Caco-2 (cell line): ENCODE measurements at places on chromosomes 4 and X. TPM values are rescaled to one million over a fixed set of nuclear protein-coding genes. Genes with fewer than 3 reads are reported as not detected.

DNA sequence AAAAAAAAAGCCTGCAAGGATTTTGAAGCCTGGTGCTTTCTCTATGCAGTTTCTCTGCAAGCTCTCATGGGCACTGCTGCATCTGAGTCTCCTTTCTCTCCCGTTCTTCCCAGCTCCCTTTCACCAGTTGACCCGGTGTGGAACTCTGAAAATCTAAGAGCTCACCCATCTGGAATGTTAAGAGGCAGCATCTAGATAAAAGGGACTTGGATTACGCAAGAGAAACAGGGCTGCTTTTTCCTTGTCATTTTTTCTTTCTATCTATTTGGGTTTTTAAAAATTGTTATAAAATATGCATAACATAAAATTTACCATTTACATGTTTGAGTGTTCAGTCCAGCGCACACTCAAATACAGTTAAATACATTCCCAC is 95.2 kb upstream of the RPS6KA3 start:
- DNase-seq, result peak; percentile 55

- DNase-seq, result no peak
Observed at GRCh38 chr4:78654807-78655206, 103.2 kb downstream of the ANXA3 start.

DNA sequence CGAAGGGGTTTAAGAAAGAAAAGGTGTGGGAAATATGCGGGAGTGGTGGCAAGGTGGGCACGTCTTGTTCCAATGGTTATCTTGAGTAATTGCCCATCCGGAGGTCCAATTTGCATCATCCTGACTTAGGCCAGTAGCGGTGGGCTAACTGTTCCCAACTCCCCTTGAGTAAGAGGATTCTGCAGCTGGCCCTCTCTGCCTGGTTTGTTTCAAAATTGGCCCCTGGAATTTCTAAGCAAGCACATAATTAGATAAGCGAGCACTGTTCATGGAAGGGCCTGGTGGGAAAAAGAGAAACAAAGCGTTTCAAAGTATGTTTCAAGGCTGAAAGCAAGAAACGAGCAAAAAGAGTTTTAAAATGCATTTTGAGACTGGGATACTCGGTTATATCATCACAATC is 198.2 kb downstream of the CEP135 start:
- DNase-seq, result no peak

DNA sequence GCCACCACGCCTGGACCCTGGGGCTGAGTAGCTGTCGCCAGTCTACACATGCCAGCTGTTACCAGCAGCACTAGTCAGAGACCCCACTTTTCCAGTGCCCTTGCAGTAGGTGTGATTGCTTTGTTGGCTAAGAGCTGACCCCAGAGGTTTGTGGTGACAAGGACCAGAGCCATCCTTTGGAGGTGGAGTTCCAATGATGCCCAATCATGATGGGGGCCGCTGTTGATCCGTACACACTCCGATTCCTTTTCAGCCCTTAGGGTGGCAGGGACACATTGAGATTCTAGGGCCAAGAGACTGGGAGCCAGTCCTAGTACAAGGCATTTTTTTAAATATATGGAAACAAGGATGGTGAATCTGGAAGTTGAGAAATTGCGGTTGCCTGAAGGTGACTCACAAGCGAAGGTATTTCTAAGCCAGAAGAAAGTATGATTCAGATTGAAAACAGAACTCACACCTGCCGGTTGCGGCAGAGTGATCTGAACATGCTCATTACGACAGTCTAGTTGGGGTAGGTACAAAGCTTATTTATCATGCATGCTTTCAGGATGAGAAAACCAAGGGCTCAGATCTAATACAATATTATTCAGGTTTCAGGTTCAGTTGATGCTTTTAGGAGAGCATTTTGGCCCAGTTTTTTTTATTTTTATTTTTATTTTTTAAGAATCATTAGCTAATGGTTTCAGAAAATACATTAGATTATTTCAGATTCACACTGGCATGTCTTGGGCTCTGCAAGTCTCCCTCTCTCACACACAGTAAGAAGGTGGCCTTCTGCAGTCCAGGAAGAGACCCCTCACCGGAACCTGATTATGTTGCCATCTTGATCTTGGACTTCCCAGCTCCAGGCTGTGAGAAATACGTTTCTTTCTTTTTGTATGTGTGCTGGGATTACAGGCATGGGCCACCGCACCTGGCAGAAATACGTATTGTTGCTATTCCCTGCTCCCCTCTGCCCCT is 43.4 kb downstream of the SHROOM2 start:
- no peak for DNase-seq

GRCh38 chr4:186810613-186811150 is 87.0 kb upstream of the FAT1 start:
- DNase-seq, result no peak

- no peak for DNase-seq
Observed at GRCh38 chrX:155314260-155314659, 20.2 kb downstream of the CLIC2 start.

DNA sequence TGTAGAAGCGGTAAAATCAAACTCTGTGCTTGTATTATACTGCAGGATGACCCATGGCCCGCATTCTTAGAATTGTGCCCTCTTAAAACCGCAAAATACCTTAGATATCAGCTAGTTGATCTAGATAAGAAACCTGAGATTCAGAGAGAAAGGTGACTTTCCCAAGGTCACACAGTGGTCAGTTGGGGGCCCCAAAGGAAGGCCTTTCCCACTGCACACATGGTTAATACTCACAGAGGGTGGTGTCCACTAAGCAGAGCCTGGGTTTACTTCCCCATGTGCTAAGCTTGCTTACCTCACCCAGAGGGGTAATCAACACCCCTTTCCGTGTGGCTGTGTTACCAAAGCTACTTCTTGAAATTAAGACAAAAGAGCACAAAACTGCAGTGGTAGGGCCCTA is 66.3 kb downstream of the RBM47 start:
- peak; percentile 60 for DNase-seq

DNA sequence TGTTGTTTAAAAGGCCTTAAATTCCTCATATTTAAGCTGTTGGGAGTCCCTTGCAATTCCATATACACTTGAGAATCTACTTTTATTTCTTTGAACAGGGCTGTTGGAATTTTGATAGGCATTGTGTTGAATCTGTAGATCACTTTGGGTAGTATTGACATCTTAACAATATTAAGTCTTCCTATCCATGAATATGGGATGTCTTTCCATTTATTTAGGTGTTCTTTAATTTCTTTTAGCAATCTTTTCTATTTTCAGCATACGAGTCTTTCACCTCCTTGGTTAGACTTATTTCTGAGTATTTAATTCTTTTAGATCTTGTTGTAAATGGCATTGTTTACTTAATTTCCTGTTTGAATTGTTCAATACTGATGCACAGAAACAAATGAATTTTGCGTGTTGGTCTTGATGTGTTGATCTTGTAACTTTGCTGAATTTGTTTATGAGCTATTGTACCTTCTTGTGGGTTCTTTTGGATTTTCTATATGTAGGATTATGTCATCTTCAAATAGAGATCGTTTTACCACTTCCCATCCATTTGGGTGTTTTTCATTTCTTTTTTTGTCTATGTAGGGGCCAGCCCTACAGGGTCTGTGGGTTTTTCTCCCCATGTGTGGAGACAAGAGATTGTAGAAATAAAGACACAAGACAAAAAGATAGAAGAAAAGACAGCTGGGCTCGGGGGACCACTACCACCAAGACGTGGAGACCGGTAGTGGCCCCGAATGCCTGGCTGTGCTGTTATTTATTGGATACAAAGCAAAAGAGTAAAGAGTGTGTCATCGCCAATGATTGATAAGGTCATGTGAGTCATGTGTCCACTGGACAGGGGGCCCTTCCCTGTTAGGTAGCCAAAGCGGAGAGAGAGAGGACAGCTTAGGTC is 18.2 kb upstream of the CTBP1 start:
- no peak for DNase-seq

GRCh38 chr4:162921178-162921785 is 245.4 kb downstream of the NAF1 start:
- peak; percentile 2 for DNase-seq

DNA sequence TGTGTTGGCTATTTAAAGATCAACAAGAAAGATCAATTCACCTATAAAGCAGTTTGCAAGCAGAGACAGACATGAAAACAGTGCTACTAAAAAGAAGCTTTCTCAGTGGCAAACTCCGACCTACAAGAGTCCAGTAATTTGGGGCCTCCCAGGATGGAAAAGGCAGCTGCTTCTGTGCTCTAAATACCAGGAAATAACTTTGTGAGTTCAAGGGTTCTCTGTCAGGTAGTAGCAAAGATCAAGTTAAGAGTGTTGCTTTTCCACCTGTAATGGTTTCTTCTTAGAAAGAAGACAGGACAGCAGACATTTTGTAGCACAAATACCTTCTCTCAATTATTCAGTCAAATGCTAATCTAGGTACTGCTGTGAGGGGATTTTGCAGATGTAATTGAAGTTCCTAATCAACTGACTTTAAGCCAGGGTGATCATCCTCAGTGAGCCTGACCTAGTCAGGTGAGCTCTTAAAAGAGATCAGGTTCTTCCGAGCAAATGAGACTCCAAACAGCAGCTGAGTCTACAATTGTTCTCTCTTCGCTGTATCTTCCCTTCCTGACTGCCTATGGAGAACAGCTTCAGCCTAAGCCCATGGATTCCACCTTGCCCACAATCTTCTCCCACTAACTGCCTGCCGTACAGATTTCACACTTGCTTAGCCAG is 13.5 kb downstream of the ANKRD17 start:
- no peak for DNase-seq

DNA sequence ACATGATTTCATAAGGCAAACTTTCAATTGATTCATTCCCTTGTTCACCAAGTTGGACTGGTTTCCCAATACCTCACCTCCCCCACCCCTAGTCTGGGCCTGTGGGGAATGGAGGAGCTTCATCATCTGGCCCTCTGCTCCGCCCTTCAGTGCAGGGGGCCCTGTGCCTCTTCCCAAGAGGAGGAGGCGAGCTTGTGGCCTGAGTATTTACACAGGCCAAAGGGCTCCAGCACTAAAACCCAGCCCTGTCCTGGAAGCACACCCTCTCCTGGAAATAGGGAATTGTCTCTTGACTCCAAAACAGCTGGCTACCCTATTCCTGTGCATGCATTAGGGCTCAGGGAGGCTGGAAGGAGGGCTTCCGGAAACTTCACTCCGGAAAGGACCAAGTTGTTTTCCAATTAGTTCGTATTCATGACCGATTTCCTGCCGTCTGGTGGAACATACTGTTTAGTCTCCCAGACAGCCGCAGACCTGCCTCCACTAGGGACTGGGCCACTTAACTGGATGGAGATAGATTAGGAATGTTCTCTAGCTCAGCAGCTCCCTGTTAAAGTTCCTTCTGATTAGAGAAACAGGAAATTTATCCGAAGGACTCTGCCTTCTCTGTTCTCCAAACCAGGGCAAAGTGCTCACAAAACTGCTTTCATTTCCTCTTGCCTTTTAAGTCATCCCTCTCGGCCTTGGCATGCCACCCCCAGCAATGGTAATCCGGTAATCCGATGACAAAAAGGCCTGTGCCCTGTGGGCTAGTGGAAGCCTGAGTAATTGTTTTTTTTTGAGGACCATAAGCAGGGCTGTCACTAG is 5.8 kb downstream of the SRPX2 start:
- DNase-seq, result peak; percentile 92

- DNase-seq, result no peak
Observed at GRCh38 chrX:139020801-139021200, 309.3 kb upstream of the FGF13 start.

DNA sequence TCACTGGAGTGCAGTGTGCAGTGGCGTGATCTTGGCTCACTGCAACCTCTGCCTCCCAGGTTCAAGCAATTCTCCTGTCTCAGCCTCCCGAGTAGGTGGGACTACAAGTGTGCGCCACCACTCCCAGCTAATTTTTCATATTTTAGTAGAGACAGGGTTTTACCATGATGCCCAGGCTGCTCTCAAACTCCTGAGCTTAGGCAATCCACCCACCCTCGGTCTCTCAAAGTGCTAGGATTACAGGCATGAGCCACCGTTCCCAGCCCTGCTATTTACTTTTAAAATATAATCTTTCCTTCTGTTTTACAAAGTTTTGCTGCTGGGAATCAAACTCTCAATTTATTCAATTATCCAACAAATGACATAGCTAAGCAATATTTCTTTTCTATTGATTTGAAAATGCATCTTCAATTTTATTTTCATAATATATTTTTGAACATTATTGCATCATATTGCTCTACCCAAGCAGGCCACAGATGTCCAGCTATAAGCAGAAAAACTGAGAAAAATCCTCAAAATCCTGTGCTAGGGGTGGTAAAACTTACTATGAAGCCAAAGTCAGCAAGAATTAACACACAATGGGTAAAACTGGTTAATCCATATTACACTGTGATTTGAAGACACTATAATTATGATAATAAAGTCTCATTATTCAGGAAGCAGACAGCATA is 5.2 kb downstream of the TIFA start:
- no peak for DNase-seq

- DNase-seq, result no peak
Observed at GRCh38 chr4:79662651-79663050, 254.6 kb upstream of the GK2 start.

- peak; percentile 52 for DNase-seq
Observed at GRCh38 chrX:71652405-71652804, 14.9 kb upstream of the LOC101059915 start.

DNA sequence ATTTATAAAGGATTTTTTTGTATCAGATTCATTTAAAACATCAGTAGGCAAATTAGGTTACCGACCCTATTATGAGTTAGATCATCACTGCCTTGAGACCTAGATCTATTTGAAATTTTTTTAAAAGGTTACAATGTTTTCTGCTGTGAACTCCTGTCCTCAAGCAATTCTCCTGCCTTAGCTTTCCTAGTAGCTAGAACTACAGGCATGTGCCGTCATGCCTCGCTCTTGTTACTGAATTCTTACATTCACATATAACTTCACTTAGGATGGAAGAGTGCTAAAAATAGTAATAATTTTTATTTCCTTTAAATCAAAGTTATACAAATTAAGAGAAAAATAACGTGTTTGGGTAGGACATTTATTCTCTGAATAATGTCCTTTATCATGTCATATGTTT is 75.5 kb upstream of the MAOA start:
- DNase-seq, result no peak

DNA sequence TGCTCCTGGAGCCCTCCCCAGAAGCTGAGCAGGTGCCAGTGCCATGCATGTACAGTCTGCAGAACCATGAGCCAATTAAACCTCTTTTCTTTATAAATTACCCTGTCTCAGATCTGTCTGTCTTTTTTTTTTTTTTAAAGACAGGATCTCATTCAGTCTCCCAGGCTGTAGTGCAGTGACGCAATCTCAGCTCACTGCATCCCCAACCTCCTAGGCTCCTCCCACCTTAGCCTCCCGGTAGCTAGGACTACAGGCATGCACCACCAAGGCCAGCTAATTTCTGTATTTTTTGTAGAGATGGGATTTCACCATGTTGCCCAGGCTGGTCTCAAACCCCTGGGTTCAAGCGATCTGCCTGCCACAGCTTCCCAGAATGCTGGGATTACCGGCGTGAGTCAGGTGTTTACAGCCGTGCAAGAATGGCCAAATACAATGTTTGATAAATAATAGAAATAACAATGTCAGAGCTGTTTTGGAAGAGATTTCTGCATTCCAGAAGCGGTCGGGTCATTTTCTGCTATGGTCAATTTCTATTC is 68.8 kb downstream of the SLC2A9 start:
- DNase-seq, result no peak

Gene IL9R
- 0.44 TPM in 1 of 2 replicates, not detected in the other for total RNA-seq

Gene SLC9B1
- total RNA-seq, result 1.7 TPM in 1 of 2 replicates, not detected in the other

Gene MAGEB10
- total RNA-seq, result not detected in 2 replicates

Gene DACH2
- not detected in 2 replicates for total RNA-seq
